Urinary bladder (tissue), 4 donors: ENCODE measurements at places on chromosomes 2 and 18. TPM values are rescaled to one million over a fixed set of nuclear protein-coding genes. Genes with fewer than 3 reads are reported as not detected.

GRCh38 chr2:207528980-207529329, 807 bp upstream of the CREB1 start:
- no peak for DNase-seq

- no peak for DNase-seq
These were observed 21.2 kb downstream of the ALS2 start for GRCh38 chr2:201759567-201759966.

DNA sequence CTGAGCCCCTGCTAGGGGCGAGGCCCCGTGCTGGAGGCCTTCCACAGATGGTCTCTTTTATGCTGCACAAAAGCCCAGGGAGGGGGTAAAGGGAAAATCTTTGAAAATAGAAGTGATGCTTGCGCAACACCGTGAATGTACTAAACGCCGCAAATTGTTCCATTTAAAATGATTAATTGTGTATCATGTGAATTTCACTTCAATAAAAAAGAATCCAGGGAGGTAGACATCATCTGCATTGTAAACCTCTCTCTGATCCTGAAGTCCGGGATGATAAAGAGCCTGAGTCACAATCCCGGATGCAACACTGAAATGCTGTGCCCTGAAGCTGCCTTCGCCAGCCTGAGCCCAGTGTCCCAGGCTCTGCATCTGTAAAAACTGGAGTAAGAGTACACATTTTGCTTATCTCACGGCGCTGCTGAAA, 107.7 kb upstream of the PPP1CB start:
- no peak for DNase-seq

DNA sequence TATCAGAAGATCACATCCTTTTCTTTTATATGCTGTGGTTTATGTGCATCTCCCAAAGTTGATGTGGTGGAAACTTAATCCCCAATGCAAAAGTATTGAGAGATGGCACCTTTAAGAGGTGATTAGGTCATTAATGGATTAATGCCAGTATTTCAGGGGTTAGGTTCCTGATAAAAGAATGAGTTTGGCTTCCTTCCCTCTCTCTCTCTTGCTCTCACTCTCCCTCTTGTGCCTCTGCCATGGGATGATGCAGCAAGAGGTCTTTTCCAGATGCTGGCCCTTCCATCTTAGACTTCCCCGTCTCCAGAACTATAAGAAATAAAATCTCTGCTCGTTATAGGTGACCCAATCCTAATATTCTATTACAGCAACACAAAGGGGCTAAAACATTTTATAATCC, 85.0 kb downstream of the TTC27 start:
- DNase-seq = no peak

DNA sequence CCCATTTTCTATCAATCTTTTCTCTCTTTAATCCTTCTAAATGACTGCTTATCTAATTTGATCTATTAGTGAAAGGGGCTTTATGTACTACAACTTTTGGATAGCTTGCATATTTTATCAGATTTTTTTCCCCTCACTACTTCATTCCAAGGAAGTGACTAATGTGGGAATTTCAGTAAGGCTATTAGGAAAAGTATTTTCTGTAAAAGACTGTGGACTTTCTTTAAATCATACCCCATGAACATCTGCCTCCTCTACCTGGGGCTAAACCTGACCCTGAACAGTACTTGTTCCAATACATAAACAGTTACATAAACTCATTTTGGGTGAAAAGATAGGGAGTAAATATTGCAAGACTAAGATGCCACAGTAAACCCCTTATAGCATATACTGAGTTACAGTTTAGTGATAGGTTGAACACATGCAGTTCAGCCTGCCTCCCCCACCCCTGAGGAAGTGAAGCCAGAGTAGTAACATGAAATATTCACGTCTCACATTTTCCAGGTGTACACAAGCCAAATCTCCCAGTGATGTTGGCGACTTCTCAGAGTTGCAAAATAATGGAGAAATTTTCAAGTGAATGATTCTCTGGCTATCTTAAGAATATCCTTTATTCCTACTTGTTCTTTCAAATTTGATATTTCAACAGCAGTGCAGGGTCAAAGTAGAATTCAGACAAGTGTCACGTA, 590.9 kb upstream of the ZEB2 start:
- DNase-seq = no peak

DNA sequence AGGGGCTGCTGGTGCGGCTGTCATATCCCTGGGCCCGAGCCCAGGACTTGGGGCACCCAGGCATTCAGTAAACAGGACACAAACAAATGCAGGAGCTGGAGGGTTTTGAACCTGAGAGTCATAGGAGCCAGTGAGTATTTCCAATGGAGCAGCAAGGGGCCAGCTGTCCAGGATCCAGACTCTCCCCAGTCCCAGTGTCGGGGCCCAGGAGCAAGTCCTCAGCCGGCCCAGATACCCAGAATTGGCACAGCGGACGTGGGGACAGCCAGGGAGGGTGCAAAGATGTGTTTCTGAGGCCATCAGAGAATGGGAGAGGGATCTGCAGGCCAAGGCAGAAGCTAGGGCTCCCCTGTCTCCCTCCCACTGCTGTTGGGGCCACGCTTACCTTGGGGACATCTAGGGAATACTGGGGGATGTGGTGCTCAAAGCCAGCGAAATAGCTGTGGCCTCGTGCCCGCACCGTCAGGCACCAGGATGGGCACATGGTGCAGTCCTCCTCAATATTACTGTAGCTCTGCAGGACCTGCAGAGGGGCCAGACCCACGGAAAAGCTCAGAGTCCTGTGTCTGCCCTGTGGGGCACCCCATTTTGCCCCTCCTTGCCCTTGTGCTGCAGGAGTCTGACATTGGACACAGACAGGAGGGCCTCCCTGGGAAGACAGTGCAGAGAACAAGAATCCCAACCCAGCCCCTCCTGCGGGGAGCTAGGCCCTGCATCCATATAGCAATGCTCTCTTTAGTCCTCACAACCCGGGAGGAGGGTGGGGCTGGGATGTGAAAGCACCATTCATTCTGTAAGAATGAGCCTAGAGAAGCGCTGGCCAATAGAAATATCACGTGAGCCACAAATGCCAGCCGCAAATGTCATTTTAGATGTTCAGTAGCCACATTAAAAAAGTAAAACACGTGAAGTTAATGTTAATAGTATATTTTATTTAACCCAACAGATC, 15.4 kb downstream of the CFAP65 start:
- DNase-seq = no peak

DNA sequence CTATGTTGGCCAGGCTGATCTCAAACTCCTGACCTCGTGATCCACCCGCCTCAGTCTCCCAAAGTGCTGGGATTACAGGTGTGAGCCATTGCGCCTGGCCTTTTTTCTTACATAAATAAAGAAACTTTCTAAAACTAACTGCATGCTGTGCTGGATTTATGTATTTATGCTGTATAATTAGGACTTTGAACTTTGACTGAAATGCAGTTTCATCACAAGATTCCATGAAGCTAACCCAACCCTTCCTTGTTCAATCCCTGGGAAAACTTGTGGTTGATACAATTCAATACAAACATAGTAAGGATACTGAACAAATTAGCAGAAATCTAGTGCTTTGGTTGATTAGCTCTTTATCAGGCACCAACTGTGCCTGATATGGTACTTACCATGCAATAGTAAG, 20.9 kb upstream of the SLC35F5 start:
- no peak for DNase-seq

- peak; percentile 18 for DNase-seq
These were observed 53.4 kb upstream of the SCN1A start for GRCh38 chr2:166180951-166181812.

DNA sequence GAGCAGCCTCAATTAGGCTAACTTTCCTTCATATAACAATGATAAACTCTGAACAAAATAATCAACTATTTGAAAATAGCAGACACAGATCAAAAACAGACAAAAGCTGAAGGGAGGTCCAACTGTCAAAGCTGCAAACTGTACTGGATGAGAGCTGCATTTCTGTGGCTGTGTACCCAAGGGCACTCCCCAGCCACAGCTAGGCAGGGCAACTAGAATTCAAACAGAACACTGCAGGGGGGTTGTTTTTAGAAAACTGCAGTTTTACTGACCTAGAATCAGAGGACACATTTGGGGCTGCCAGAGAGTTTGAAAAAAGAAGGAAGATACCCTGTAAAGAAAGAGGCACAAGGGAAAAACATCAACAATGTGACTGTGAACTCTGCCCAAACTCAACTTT, 56.8 kb downstream of the SMAD2 start:
- no peak for DNase-seq

DNA sequence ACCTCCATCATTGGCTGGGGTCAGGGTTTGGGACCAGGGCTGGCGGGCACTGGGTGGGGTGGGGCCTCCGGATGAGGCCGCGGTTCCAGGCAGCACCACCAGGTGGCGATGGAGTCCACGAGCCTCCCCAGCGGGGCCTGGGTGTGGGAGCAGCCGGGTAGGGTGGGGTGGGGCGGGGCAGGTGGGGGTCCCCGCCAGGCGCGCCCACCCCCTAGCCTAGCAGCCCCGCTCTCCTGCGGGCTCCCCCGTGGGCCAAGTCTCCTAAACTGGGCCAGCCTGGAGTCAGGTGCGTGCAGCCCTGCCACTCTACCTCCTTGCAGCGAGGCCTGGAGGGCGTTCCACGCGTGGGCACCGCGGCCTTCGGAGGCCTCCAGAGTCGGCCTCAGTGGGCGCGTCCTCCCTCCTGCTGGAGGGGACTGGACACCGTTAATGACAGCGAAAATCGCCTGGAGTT, 187.5 kb downstream of the TWIST2 start:
- no peak for DNase-seq

DNA sequence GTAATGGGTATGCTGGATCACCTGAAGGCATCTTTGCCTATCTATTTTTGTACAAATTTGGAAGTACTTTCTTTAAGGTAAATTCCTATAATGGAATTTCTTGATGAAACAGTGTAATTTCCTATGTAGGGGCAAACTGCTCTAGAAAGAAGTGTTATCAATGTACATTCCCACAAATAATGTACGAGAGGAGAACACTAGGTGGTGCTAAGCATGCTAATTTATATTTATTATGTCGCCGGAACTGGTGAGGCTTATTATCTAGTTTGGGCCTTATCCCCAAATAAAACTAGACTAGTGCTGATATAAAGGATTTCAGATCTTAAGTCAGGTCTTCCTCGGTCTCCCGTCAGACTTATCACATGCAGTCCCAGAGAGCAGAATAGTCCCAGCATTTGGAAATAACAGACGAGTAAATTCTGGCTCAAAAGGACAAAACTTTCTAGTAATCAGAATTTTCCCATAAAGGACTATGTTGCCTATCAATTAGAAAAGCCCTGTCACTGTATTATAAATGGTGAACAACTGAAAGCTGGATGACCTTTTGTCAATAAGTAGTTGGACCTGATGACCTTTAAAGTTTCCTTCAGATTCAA, 86.9 kb upstream of the RBBP8 start:
- DNase-seq = no peak

Gene GAREM1
- 15.9 TPM for total RNA-seq

GRCh38 chr2:176931588-176932563, 280.7 kb upstream of the HNRNPA3 start:
- no peak for DNase-seq

DNA sequence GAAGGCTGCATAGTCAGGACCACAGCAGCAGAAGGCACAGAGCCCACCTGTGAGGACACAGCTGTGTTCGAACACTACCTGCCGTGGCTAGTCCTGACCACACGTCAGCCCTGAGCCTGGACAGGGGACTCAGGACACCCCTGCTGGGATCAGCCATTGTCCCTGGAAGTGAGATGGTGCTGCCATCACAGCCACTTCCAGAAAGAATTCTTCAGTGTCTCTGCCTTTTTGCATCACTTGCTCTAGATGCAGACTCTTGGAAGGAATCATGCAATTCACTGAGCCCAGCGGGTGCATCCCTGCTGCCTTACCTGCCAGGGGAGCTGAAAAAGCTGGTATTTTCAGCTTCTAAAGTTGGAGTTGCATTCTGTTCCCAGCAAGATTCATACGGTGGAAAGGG, 49.3 kb downstream of the LAMA3 start:
- no peak for DNase-seq

DNA sequence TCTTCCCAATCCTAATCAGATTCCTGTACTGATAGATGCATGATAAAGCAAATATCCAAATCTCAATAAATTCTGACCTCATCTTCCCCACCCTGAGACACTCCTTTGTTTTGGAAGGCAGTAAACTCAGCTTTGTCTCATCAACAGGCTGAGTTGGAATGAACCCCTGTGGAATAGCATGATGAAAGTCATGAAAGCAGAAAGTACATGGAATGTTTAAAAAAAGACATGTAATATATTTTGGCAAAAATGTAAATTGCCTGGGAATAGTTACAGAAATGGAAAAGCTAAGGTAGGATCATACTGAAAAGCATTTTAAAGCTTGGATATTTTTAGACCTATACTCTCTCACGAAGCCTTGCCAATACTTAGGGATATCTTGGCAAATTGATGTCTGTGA, 468.7 kb upstream of the CDH7 start:
- no peak for DNase-seq

DNA sequence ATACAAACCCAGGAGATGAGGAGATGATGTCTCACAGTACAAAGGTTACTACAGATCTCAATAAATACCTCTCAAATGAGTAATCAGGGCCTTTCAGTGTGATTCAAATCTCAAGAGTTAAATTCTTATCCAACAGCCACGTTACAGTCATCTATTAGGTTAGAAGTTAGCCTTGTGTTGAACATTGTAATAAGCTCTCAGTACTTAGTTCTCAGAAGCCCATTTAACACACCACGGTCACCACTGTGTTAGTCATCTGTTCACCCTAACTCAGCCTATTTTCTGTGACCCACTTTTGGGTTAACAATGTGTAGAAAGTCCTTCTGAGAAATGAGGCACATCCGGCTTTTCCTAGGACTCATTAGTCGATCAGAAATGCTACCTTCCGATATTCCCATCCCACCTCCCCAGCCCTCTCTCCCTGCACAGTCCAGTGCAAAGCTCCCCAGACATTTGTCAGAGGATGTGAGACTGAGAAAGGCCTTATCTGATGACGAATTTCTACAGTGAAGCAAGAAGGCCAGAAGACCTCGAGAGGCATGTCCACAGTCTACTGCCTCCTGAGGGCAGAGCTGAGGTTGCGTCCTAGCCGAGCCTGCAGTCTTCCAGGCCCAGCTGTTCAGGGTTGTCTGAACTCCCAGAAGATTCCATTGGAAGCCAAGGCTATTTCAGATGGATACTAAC, 92.6 kb downstream of the ACTR2 start:
- DNase-seq = no peak

GRCh38 chr18:56891870-56892269, 240.7 kb downstream of the WDR7 start:
- no peak for DNase-seq

Gene DUSP2
- total RNA-seq = 18.5 TPM

Gene OTOF
- 0.32 TPM for total RNA-seq

DNA sequence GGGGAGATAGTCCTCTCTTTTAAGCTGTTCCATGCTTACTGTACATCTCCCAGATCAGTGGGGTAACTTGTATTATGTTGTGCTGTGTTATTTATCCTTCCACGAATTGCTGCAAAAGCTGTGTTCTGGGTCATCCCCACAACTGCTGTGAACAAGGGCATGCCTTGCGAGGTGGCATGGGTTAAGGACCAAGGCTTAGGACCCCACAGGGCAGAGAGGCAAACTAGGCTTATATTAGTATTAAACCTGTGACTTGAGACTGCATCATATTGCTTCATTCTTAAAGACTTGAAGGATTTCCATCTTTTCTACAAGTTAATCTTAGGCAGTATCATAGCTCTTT, 19.9 kb downstream of the RND3 start:
- DNase-seq = no peak

GRCh38 chr2:196534495-196534894, 105.0 kb upstream of the CCDC150 start:
- DNase-seq = no peak
